ENCODE measurements at places on chromosomes 7 and 10. TPM values are rescaled to one million over a fixed set of nuclear protein-coding genes. Genes with fewer than 3 reads are reported as not detected.

NPM3 gene
- 18.2 TPM for total RNA-seq

MARCHF5 gene
- 56.5 TPM for total RNA-seq

- no peak for DNase-seq
- no peaks in the 10 kb centered on the region for H3K4me1 ChIP-seq
- H3K27ac ChIP-seq, result no peak overlapping the region
- no peak overlapping the region for H3K4me3 ChIP-seq
- H3K36me3 ChIP-seq, result no peaks in the 10 kb centered on the region
Measured at GRCh38 chr7:121204537-121204936, 124.3 kb upstream of the WNT16 start.

- H3K4me3 ChIP-seq, result peak overlapping the region; percentile 64
- peaks cover 14% of the 10 kb centered on the region for H3K4me1 ChIP-seq
Measured at GRCh38 chr10:71963351-71964097, 671 bp upstream of the CHST3 start.

DNA sequence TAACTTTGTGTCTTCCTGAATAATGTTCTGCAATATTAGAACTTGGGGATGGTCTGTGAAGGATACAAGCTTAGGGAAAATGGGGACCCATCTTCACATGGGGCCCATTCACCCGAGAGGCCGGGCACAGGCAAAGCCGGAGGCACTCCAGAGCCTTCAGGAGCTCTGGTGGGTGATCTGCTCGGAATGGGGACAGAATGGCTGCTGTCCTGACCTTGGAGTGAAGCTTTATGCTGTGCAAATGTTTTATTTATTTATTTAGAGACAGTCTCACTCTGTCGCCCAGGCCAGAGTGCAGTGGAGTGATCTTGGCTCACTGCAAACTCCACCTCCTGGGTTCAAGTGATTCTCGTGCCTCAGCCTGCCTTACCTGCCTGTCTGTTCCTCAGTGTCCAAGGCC, 55.4 kb downstream of the DYNC2I1 start:
- H3K27me3 ChIP-seq, result no peaks in the 10 kb centered on the region
- no peaks in the 10 kb centered on the region for H3K4me1 ChIP-seq
- H3K27ac ChIP-seq, result no peak overlapping the region
- no peak overlapping the region for H3K4me3 ChIP-seq
- no peak for DNase-seq

GRCh38 chr7:13099154-13099795, 411.8 kb downstream of the ARL4A start:
- no peaks in the 10 kb centered on the region for H3K4me1 ChIP-seq
- H3K4me3 ChIP-seq, result no peak overlapping the region
- DNase-seq, result no peak
- H3K27ac ChIP-seq, result no peak overlapping the region
- no peaks in the 10 kb centered on the region for H3K27me3 ChIP-seq
- H3K36me3 ChIP-seq, result no peaks in the 10 kb centered on the region

DNA sequence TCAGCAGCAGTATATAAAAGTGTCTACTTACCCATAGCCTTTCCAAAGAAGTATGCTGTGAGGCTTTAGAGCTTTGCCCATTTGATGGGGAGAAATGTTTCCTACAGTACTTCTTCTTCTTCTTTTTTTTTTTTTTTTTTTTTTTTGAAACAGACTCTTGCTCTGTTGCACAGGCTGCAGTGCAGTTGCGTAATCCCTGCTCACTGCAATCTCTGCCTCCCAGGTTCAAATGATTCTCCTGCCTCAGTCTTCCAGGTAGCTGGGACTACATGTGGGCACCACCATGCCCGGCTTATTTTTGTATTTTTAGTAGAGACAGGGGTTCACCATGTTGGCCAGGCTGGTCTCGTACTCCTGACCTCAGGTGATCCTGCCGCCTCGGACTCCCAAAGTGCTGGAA, 101.7 kb upstream of the TMEM26 start:
- no peaks in the 10 kb centered on the region for H3K27me3 ChIP-seq
- H3K4me3 ChIP-seq, result no peak overlapping the region
- H3K27ac ChIP-seq, result no peak overlapping the region

- H3K27ac ChIP-seq, result no peak overlapping the region
- DNase-seq, result no peak
- H3K36me3 ChIP-seq, result no peaks in the 10 kb centered on the region
- no peaks in the 10 kb centered on the region for H3K27me3 ChIP-seq
- H3K4me3 ChIP-seq, result no peak overlapping the region
Measured at GRCh38 chr10:84588971-84589370, 260.6 kb downstream of the CCSER2 start.

DNA sequence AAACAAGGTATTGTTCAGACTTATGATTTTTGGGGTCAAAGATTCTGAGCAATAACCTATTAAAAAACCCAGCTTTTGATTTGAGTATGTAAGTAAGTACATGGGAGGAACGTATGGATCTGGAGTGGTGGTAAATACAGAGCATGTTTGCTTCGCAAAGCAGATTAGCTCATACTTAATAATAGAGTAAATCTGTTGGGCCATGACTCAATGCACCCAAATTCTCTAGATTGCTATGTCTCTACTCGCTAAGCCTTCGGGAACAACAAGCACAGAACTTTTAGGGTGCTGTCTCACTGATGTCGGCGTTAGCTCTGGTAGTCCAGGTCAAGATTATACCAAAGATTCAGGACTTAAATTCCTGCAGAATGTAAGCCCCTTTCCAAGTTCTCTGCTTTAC, 807 bp upstream of the MINPP1 start:
- H3K4me1 ChIP-seq, result peaks cover 5% of the 10 kb centered on the region
- no peaks in the 10 kb centered on the region for H3K27me3 ChIP-seq
- DNase-seq, result no peak
- peak overlapping the region; percentile 88 for H3K27ac ChIP-seq

GRCh38 chr7:98248156-98248555, 3.9 kb downstream of the TECPR1 start:
- peaks cover 4% of the 10 kb centered on the region for H3K36me3 ChIP-seq
- DNase-seq, result peak; percentile 34
- no peak overlapping the region for H3K4me3 ChIP-seq
- H3K27me3 ChIP-seq, result no peaks in the 10 kb centered on the region
